ENCODE measurements at places on chromosomes 1 and 21.

DNA sequence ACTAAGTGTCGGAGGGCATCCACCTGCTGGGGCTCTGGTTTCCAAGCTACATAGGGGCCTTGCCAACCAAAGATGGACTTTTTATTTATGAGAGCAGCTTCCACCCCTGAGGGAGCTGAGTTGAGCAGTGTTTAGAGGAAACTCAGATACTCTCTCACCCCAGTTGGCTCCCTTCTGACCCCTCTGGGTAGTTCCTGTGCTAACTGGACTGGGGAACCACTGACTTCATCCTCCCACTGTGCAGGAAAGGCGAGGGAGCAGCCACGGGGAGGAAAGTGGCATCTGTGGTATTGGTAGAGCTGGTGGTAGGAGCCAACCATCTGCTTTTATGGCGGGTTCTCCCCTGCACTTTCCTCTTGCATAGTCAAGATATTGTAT lies 70.4 kb downstream of the MPZL1 start:
- peaks cover 15% of the 10 kb centered on the region for H3K4me1 ChIP-seq
- peaks cover 42% of the 10 kb centered on the region for H3K36me3 ChIP-seq
- H3K27ac ChIP-seq = no peak overlapping the region
- H3K27me3 ChIP-seq = no peaks in the 10 kb centered on the region

DNA sequence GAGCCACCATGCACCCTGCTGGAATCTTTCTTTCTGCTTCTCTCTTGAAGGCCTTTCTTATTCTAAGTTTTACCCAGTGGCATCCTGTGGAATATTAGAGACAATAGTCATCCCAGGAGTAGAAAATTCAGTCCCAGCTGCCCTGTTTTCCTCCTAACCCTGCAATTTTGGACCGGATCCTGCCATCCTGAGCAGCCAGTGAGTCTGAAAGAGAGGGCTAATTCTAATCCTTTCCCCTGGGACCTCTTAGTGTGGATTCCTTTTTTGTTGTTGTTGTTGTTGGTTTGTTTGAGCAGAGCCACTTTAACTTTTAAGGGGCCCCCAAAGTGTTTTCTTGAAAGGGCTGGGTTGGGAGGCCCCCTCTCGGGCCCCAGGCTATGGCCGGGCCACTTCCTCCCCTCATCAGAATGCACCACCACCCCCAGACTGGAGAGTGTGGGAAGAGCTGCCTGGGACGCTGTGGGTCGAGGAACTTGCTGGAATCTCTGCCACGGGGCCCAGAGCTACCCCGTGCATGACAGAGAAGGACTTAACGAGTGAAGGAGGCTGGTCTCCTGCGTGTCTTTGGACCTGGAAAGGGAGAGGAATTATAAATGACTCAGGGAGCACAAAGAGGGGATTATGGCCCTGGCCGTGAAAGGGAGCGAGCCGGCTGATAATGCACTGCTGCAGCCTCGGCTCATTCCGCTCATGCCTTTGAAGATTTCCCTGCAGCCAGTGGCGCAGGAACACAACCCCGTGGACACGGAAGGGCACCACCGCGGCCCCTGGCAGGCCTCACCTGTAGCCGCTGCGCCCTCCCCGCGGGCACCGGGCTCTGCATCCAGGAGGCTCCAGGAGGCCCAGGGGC lies 81.0 kb upstream of the AKT3 start:
- DNase-seq = peak; percentile 34
- H3K4me1 ChIP-seq = peaks cover 5% of the 10 kb centered on the region
- no peak overlapping the region for H3K27ac ChIP-seq
- no peak overlapping the region for H3K4me3 ChIP-seq
- peaks cover 11% of the 10 kb centered on the region for H3K27me3 ChIP-seq
- H3K36me3 ChIP-seq = no peaks in the 10 kb centered on the region

DNA sequence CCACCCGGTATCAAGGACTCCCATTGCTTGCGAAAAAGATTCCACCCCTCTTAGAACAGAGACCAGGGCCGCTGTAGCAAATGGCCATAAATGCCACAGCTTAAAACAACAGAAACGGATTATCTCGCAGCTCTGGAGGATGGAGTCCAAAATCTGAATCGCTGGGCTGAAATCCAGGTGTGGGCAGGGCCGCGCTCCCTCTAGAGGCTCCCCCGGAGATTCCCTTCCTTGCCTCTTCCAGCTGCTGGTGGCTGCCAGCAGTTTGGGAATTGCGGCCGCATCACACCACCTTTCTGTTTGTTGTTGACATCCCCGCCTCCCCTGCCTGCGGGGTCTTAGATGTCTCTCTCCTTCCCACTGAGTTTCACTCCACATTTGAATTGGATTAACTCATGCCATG lies 15.6 kb downstream of the PDE9A start:
- peak; percentile 66 for DNase-seq
- no peaks in the 10 kb centered on the region for H3K36me3 ChIP-seq
- no peaks in the 10 kb centered on the region for H3K27me3 ChIP-seq
- no peak overlapping the region for H3K27ac ChIP-seq

- no peaks in the 10 kb centered on the region for H3K27me3 ChIP-seq
- peak; percentile 75 for DNase-seq
- H3K4me1 ChIP-seq = peaks cover 26% of the 10 kb centered on the region
These were observed 19.4 kb downstream of the PLEKHO1 start for GRCh38 chr1:150168960-150169601.

DNA sequence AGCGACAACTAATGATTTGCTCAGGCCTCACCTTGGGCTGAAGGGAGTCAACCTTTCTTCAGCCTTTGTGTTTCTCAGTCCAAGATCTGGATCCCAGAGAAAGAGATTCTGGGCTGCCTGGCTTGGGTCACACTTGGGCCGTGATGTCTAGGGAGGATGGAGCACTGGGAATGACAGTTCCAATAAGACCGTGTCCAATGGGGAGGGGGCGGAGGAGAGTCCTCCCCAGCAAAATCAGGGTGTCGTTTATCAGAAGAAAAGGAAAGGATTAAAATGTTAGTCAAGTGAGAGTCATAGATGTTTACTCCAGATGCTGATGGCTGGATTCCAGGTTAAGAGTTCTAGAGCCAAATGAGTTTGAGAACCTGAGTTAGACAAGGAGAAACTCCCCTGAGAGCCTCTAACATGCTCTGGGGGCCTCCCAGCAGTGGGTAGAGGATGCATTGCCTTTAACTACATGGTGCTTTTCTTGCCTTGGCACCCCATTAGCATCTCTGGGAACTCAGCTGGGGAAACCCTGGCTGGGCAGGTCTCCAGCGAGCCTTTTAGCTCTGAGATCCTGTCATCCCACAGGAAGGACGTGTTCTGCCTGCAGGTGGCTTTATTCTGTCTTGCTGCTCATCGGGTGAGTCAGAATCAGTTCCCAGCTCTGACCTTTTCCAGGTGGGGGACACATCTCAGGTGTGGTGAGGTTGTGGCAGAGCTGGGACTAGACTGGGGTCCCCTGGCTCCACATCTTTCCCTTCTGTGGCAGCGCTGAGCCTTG lies 22.2 kb downstream of the NIPAL3 start:
- peak; percentile 22 for DNase-seq
- H3K27ac ChIP-seq = peak overlapping the region; percentile 60
- no peak overlapping the region for H3K4me3 ChIP-seq
- peaks cover 30% of the 10 kb centered on the region for H3K36me3 ChIP-seq
- H3K27me3 ChIP-seq = no peaks in the 10 kb centered on the region

- H3K4me3 ChIP-seq = peak overlapping the region; percentile 74
- peaks cover 35% of the 10 kb centered on the region for H3K4me1 ChIP-seq
- H3K36me3 ChIP-seq = no peaks in the 10 kb centered on the region
- peak; percentile 54 for DNase-seq
These were observed 5.9 kb upstream of the PLEKHG5 start for GRCh38 chr1:6497215-6497866.

DNA sequence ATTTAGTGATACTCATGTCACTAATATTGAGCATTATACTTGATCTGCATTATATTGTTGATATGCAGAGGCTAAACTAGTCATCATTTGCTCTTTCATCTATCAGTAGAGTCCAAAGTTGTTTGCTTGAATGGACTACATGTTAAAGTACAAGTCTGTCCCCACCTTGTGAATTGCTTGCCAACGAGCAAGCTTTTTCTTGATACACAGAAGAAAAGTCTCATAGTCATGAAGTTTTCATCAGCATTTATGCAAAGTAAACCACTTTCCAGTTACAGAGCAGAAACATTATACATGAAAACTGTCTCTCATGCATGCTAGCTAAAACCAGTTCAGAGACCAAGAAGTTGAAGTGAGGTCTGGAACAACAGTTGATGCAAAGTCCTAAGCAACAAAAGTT lies 13.0 kb downstream of the SFPQ start:
- DNase-seq = no peak
- H3K4me3 ChIP-seq = no peak overlapping the region
- H3K4me1 ChIP-seq = peaks cover 87% of the 10 kb centered on the region
- peaks cover 100% of the 10 kb centered on the region for H3K36me3 ChIP-seq

DNA sequence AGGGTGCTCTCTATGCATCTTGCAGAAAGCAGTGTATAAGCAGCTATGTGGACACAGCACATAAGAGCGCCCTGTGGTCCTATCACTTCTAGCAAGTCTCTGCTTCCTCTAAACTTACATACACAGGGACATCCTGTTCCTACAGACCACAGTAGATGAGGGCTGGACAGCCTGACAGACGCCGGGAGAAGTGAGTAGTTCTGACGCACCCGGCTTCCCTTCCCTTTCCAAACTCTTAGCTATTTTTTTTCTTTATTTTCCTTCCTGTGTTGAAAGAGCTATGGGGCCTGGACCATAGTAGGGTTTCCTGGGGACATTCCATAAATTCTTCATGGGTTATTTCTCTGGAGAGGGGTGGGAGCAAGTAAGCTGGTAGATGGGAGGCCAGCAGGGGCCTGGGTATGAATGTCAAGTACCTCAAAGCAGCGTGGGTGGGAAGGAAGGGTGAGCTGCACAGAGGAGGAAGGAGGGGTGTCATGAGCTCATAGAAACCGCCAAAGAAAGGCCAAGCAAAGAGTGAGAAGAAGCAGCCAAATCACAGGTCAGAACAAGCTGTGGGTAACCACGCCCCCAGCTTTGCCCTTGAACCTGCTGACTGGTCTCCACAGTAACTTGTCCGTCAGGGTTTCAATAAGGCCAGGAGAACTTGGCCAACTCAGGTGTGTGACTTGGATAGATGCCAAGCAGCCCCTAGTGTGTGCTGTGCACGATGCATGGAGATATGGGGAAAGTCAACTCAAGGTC lies 36.6 kb downstream of the PLXNA2 start:
- peaks cover 46% of the 10 kb centered on the region for H3K36me3 ChIP-seq
- peak; percentile 90 for DNase-seq
- peak overlapping the region; percentile 87 for H3K27ac ChIP-seq
- H3K4me3 ChIP-seq = no peak overlapping the region
- H3K4me1 ChIP-seq = peaks cover 61% of the 10 kb centered on the region

DNA sequence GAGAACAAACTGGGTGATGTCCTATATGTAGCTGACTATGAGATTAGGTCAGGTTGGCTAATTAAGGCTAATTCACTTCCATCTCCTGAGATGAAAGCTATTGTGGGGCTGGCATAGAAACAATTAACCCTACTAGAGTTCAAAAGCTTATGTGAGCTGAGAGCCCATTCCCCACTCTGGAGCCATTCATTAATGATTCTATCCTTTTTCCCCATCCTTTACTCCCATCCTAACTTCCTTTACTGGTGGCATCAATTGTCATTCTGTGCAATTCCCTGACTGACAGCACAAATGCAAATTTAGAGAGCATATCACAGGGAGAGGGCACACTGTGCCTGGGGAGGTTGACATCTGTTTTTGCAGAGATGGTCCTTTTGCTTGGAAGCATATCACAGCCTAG lies 103.9 kb downstream of the URB2 start:
- no peak for DNase-seq
- H3K36me3 ChIP-seq = no peaks in the 10 kb centered on the region
- H3K27ac ChIP-seq = no peak overlapping the region
- no peak overlapping the region for H3K4me3 ChIP-seq

DNA sequence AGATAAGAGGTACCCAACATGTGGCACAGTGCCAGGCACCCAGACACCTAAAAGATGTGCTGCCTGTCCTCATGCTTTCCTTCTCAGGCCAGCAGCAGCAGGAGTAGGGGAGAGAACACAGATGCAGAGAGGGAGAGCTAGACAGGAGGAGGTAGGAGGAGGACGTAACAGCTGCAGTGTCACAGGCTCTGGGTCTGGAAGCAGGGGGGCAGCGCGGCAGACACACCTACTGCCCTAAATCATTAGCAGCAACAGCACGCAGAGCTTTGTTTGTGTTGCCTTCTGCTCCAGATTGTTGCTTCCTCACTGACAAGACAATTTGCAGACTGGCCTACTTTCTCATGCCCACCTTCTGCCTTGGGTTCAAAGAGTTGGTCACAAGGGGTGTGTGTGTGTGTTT lies 196.7 kb upstream of the DAB1 start:
- H3K4me1 ChIP-seq = no peaks in the 10 kb centered on the region
- H3K27me3 ChIP-seq = no peaks in the 10 kb centered on the region
- DNase-seq = no peak
- no peaks in the 10 kb centered on the region for H3K36me3 ChIP-seq
- no peak overlapping the region for H3K27ac ChIP-seq

- no peak overlapping the region for H3K4me3 ChIP-seq
- peaks cover 69% of the 10 kb centered on the region for H3K27me3 ChIP-seq
- H3K4me1 ChIP-seq = no peaks in the 10 kb centered on the region
- H3K27ac ChIP-seq = no peak overlapping the region
- no peak for DNase-seq
These were observed 58.0 kb upstream of the IFNAR2 start for GRCh38 chr21:33171616-33172169.

- no peak overlapping the region for H3K4me3 ChIP-seq
- H3K27me3 ChIP-seq = no peaks in the 10 kb centered on the region
- no peaks in the 10 kb centered on the region for H3K36me3 ChIP-seq
- H3K4me1 ChIP-seq = no peaks in the 10 kb centered on the region
- no peak overlapping the region for H3K27ac ChIP-seq
These were observed 332.2 kb downstream of the RGS7 start for GRCh38 chr1:241024834-241025233.

GRCh38 chr1:223482766-223483165 lies 89.6 kb downstream of the CCDC185 start:
- H3K4me1 ChIP-seq = no peaks in the 10 kb centered on the region
- H3K27ac ChIP-seq = no peak overlapping the region
- H3K4me3 ChIP-seq = no peak overlapping the region
- H3K27me3 ChIP-seq = peaks cover 4% of the 10 kb centered on the region
- no peak for DNase-seq

GRCh38 chr1:106876384-106876783 lies 180.1 kb upstream of the PRMT6 start:
- H3K4me3 ChIP-seq = no peak overlapping the region
- no peaks in the 10 kb centered on the region for H3K27me3 ChIP-seq
- no peaks in the 10 kb centered on the region for H3K36me3 ChIP-seq
- DNase-seq = peak; percentile 4

DNA sequence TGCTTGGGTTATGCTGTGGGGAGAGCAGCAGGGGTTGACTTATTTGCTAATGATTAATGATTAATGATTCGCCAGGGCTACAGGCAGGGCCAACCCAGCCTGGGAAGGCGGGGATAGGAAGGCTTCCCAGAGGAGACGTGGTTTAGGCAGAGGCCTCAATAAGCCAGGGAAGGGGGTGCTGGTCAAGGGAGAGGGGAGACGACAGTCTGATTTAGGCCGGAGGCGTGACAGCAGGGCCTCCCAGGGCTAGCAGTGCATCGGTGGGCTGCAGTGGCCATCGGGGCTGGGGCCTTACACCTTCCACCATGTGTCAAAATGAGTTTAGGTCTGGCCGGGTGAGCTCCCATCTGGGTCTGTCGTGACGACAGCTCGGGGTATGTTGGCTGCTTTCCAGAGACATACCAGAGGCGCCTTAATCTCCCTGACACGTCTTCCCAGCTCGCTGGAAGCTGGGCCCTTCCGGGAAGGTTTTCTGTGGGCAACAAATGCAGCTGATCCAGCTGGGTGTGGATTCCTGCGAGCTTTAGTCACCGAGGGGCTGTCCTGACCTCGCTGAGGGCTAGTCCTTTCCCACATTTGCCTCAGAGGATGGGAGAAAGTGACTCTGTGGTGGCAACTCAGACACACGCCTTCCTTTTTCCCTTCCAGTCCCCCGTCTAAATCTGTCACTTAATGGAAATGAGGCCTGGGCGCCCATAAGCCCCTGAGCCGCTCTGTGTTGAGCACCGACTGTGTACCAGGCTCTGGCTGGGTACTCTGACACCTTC lies 3.7 kb upstream of the SLC1A7 start:
- no peaks in the 10 kb centered on the region for H3K36me3 ChIP-seq
- H3K4me1 ChIP-seq = peaks cover 20% of the 10 kb centered on the region
- no peaks in the 10 kb centered on the region for H3K27me3 ChIP-seq
- no peak overlapping the region for H3K4me3 ChIP-seq
